ENCODE measurements at places on chromosomes 5 and 9. TPM values are rescaled to one million over a fixed set of nuclear protein-coding genes. Genes with fewer than 3 reads are reported as not detected.

The RPP25L gene
- total RNA-seq: 4.2 TPM

The MPDZ gene
- 42.3 TPM for total RNA-seq

The OR1N1 gene
- total RNA-seq: not detected

The ZNF782 gene
- 28.0 TPM for total RNA-seq

The EIF4E1B gene
- not detected for total RNA-seq

The CA9 gene
- total RNA-seq: 0.98 TPM

The ZNF618 gene
- total RNA-seq: 6.4 TPM

The LRRC70 gene
- 3.2 TPM for total RNA-seq

The LCN9 gene
- total RNA-seq: not detected

The FYB1 gene
- 1.5 TPM for total RNA-seq

The CNTLN gene
- total RNA-seq: 13.5 TPM

The SLC6A3 gene
- total RNA-seq: not detected

The S100Z gene
- total RNA-seq: not detected

The SLC45A2 gene
- total RNA-seq: 0.49 TPM

The VLDLR gene
- 50.4 TPM for total RNA-seq

The LAMC3 gene
- total RNA-seq: 2.7 TPM

The NR2F1-AS1 gene
- total RNA-seq: 50.4 TPM

The SHOC1 gene
- not detected for total RNA-seq

The PCDHB12 gene
- 15.0 TPM for total RNA-seq

The IFNA17 gene
- not detected for total RNA-seq

The IFNE gene
- total RNA-seq: not detected

The OR1Q1 gene
- total RNA-seq: not detected

The CER1 gene
- not detected for total RNA-seq

The SLC6A7 gene
- 1.5 TPM for total RNA-seq

The ADGRV1 gene
- 150 TPM for total RNA-seq

The PRR16 gene
- total RNA-seq: 1.2 TPM

The LCN12 gene
- 0.74 TPM for total RNA-seq

The UGT3A2 gene
- not detected for total RNA-seq

The PFN3 gene
- 0.74 TPM for total RNA-seq

The C7 gene
- total RNA-seq: 4.4 TPM

The C9orf153 gene
- 0.25 TPM for total RNA-seq

The SPDL1 gene
- 17.2 TPM for total RNA-seq
